ENCODE measurements at places on chromosomes 6 and 20.

DNA sequence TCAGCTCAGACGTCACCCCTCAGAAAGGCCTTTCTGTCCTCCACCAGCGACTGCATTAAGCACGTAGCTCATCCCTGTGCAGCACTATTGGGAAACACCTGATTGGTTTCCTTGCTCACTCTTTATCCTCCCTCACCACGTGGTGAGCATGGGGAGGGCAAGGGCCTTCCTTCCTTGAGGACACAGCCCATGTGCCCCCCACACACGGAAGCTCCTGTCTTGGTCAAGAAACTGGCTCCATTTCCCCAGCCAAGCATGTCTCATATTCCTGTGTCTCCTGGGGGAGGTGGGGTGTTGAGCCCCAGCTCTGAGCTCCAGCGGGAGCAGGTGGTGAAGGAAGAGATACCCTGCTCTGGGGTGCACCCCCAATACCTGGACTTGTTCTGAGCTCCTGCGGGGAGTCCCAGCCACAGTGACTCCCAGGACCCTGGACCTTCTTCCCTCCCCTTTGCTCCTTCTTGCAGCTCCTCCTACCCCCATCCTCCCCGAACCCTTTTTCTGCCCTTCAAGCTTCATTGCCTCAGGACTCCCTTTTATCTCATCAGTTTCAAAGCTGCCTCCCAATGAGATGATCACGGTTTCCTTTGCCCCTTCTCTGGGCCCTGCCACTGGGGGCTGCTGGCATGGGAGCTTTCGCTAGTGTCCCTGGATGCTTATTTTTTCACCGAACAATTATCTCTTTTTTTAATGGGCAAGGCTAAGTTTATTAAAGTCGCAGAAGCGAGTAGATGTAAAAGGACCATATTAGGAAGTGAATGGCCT lies 230.1 kb downstream of the TFAP2C start:
- no peak for DNase-seq

DNA sequence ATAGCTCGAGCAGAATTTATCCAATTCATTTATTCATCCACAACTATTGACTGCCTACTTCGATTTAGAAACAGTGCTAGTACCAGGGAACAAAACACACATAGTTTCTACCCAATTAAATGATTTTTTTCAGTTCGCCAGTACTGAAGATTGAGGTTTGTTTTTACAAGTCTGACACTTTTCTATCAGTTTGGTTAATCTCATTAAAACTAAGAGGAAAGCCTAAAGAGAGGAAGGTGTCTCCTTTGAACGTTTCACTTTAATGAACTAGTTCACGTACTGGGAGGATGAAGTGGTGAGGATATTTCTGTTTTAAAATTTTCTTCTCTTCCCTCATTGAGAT lies 570 bp upstream of the ANKS1A start:
- no peak for DNase-seq

- no peak for DNase-seq
Measured at GRCh38 chr20:8228315-8228714, 96.2 kb downstream of the PLCB1 start.

- DNase-seq = no peak
Measured at GRCh38 chr20:13739731-13740649, 44.7 kb downstream of the ESF1 start.

- DNase-seq = no peak
Measured at GRCh38 chr20:56723331-56723730, 94.2 kb downstream of the TFAP2C start.

- no peak for DNase-seq
Measured at GRCh38 chr6:31351401-31352309, 5.3 kb downstream of the HLA-B start.

GRCh38 chr20:50067461-50067860 lies 45.5 kb downstream of the UBE2V1 start:
- no peak for DNase-seq

- DNase-seq = no peak
Measured at GRCh38 chr6:40160826-40161225, 226.6 kb upstream of the MOCS1 start.

DNA sequence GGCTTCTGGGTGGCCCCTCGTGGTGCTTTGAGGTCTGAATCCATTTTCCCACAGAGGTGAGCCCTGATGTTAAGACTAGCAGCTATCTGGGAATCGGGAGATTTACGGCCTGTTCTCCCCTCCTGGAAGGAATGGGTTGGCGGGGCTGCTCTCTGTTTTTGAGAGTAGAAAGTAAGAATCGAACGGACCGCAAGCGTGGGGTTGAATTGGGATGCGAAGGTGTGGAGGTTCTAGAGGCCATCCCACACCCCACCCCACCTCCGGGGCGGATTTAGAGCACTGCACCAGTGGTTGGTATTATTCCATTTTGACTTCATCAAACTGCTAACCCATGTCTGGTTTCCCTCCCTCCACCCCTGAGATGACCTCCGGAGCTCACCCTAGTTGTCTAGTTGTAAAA lies 11.5 kb downstream of the PYGB start:
- DNase-seq = no peak

- DNase-seq = no peak
Measured at GRCh38 chr6:162973151-162973872, 245.5 kb downstream of the PACRG start.

Data from stimulated activated CD8-positive, alpha-beta memory T cell treated with anti-CD3 and anti-CD28 coated beads, Interleukin-15, amount 100 ng/mL, for 48 hours (primary cell).